Activated CD4-positive, alpha-beta T cell treated with anti-CD3 and anti-CD28 coated beads for 4 hours (primary cell): ENCODE measurements at places on chromosomes 5 and 9.

- no peak for DNase-seq
Observed at GRCh38 chr9:87107072-87107471, 159.8 kb upstream of the GAS1 start.

DNA sequence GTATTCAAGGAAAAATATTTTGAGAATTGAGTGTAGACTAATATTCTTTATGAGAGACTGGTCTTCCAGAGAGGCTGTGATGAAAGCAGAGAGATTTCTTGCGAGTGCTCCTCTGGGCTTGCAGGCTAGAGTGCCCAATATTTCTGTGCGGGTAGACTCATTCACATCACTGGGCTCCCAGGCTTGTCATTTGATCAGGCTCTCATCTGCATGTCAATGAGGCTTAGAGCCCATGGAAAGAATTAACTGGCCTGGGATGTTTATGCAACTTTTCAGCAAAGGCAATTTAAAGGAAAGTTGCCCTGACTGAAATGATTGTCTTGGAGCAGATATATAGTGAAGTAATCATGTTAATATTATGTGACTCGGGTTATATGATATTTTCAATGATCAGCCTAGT, 42.3 kb downstream of the SNCAIP start:
- DNase-seq, result no peak

DNA sequence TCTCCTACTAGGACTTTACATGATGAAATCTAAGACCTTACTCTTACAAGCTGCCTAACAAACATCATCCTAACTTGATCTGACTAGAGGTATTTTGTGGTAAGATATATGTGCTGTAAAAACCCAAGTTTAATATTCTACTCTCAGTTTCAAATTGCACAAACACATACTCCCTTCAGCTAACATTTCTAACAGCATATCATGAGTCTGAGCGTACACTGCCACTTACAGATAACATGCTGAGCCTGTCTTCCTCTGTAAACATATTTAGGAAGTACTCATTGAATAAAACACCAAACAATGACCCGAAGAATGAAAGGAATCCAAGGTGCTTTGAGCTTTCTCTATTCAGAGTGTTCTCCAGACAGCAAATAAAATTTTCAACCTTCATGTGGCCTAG, 7.9 kb upstream of the ESM1 start:
- DNase-seq, result no peak

GRCh38 chr5:161311965-161312364, 234.6 kb downstream of the GABRB2 start:
- DNase-seq, result no peak

DNA sequence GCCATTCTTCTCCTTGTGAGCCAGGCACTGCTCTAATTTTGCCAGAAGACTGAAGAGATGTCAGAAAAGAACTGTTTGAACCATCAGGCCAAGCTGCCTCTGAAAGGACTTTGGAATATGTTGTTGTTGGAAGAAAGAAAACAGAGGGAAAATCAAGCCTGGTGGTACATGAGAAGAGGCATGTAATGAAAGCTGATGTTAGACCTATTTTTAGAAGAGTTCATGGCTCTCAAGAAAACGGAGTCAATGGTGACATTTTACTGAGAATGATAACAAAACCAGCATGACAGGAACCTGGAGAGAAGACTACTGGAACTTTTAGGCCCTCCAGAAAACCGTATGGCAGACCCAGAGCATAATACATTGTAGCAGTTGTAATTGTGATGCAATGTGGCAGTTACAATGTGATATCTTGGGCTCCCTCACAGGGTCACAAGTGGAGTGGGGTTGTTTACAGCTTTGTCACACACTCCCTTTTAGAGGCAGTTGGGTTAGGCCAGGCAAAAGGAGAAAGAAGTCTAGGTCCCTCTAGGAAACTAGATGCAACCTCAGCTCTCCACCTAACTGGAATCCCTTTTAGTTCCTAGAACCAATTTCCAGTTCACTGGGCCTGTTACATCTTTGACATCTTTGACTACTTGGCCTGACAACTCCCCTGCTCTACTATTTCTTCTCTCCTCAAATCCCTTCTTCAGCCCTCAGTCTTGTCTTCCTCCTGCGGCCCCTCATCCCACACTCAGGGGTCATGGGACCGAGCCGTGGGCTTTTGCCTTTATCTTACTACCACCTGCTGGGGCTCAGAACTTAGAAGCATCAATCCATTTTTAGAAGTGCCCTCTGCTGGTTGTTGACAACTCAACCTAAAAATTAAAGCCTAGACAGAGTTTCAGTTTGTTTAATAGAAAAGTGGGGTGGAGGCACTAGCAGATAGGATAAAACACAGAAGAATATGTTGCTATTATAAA, 61.2 kb upstream of the JAK2 start:
- peak; percentile 22 for DNase-seq

DNA sequence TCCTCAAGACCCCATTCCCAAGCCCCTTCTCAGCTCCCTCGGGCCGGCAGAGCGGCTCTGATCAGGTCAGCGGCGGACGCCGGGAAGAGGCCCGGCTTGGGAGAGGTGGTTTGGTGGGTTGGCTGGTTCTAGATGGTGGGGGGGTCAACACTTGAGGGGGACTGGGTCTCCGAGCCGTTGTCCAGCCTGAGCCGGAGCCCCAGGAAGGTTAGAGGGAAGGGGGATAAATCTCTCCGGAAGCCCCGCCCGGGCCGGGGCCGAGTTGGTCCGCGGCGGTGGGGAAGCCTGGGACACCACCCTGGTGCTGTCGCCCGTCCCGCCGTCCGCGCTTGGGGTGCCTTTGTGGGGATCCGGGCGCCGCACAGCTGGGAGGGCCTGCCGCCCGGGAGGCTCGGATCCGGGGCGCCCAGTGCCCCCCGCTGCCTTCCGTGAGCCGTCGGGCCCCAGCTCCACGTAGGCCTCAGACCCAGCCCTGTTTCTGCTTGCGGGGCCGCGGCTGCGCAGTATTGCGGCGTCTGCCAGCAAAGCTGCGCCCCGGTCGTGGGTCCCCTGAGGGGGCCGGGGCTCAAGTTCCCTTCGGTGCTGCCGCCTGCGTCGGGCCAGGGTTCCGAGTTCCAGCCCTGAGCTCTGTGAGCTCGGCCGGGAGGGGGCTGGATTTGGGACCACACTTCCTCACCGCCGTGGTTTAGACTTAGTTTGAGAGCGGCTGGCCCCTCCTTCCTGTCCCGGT, 542 bp upstream of the TRIM52 start:
- peak; percentile 73 for DNase-seq

- no peak for DNase-seq
Observed at GRCh38 chr5:72064801-72065570, 42.3 kb upstream of the MAP1B start.

DNA sequence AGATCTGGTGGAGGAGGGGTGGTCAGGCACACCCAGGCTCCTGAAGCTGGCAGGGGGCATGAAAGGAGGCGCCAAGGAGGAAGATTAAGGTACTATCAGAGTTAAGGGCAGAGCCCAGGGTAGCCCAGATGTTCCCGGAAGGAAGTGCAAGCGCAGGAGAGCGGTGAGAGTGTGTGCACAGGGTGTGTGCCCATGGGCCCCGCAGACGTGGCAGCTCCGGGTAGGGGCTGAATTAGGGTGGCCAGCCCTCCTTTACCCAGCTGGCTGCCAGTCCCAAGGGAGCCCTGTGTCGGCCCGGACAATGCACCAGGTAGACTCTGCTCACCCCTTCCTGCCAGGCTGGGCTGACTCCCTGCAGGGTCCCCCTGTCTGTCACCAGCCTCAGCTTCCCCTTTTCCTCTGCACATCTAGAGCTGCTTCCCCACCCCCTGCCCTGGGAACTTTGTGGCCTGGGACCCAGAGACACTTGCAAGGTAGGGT, at the start of gene SMIM33:
Gene SMIM33, plus strand, starts transcription at position 184 of the 480 bp plus-strand sequence. Its CDS starts 118 bp downstream, at position 302.
- DNase-seq, result peak; percentile 44

- DNase-seq, result no peak
Observed at GRCh38 chr5:140020601-140021177, 22.4 kb downstream of the NRG2 start.

DNA sequence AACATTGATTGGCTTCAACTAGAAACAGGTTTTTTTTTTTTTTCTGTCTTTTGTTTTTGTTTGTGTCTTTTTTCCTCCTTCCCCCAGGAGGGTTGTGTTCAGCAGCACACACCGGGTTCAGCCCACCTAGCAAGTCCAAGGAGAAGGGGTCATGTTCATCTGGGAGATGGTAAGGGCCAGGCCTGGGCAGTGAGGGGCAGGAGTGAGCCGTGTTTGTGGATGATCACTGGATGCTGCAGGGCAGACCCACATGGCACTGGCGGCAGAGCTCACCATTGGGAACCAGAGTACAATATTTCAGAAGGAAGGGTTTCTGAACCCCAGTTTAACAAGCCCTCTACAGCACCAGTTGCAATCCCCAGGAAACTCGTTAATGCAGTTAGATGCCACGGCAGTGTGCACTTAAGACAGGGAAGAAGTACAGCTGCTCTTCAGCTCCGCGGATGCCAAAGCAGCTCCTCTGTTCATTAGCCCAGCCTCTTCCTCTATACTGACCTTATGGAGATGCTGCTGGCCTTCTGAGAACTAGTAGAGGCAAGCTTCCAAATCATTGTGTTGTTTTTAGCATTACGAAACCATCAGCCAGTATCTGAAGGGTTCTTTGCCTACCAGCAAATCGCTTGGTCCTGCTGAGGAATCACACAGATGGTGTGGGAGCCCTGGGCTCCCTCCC, 508.2 kb upstream of the WWC1 start:
- no peak for DNase-seq

DNA sequence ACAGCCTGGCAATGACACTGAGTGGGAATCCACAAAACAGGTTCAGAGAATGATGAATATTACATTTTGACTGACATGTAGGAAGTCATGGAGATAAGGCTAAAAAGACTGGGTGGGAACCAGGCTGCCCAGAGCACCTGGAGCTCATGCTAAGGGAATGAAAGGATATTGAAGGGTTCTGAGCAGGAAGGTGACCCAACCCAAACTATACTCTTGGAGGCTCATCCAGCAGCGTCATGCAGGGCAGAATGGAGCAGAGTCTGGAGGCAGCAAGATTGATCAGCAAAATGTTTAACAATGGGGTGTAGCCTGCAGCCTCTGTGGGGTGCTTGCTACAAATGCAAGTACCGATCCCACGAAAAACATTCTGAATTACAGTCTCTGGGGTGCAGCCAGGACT, 120.2 kb downstream of the PSD2 start:
- DNase-seq, result no peak

DNA sequence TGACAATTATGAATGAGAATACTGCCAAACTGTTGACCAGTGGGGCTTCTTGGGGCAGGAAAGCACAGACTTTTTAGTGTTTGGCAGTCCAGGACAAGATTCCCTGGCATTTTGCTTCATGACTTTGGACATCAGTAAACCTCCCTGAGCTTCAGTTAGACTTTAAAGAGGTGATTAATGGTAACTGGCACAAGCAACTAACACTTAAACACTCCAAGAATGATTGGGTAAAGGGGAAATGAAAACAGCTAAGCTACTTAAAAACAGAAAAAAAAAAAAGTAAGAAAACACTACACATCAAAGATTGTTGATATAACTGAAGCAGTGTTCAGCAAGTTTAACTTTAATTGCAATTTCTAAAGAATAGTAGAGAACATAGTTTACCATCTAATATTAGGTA, 13.4 kb downstream of the PAIP1 start:
- DNase-seq, result no peak

DNA sequence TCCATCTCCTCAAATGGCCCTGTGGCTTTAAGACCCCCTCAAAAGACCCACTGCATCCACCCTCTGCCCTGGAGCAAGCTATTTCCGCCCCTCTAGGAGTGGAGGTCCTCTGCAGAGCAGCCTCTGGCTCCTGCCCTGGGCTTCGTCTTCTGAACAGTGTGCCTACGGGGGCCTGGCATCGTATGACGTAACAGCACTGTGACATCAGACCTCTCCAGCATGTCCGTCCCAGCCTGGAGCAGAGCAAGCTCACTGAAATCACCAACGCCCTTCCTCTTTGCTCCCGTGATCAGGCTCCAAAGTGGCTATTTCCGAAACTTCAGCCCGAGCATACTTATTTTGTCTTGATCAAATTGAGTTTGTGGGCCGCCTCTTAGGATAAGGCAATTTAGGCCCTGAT, 69.1 kb upstream of the PTCH1 start:
- no peak for DNase-seq

GRCh38 chr9:15277400-15278090, 29.5 kb downstream of the TTC39B start:
- no peak for DNase-seq

DNA sequence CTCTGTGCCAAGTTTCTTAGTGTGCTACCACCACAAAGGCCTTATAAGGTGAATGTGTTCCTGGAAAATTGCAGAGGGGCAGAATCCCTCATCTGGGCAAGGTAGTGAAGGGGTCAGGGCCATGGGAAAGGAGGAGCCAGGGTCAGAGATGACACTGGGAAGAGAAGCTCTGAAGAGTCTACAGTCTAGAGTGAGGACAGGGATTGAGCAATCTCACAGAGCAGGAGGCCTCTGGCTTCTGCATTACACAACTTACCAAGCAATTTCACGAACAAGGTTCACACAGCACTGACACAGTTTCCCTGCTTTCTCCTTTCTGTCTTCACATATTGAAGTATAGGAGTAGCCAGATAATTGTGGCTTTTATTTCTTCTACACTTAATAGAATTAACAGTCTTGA, 24.5 kb upstream of the IDNK start:
- DNase-seq, result no peak

- no peak for DNase-seq
Observed at GRCh38 chr9:1294641-1295258, 244.6 kb downstream of the DMRT2 start.

- no peak for DNase-seq
Observed at GRCh38 chr5:168939887-168940544, 360.8 kb upstream of the PANK3 start.

DNA sequence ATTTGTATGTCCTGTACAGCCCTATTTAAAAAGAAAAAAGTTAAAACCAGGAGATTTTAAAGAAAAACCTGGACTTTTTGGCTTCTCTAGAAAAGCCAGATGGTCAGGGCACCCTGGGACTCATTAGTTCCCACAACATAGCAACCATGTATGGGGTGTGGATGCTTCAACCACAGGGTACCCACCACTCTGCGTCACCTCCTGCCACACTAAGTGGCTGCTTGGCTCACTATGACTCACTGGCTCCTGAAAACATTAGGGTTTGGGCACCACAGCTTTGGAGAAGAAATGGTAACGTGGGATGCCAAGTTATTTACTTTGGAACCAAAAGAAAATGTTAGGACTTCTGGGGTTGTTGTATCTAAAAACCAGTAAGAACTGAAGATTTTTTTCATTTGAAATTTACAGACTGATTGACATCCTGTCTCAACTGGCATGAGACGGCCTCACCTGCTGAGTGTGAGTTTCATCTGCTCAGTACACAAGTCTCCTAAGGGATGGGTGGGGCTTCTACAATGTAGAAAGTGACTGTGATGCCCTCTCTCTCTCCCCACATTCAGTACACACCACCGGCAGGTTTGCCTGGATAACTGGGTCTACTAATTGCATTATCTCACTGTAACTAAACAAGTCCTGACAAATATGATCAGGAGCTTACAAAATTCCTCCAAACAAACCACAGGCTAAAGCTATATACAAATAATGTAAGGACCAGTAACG, 103.9 kb downstream of the ESM1 start:
- DNase-seq, result no peak
